ENCODE measurements at places on chromosomes 2 and 18.

DNA sequence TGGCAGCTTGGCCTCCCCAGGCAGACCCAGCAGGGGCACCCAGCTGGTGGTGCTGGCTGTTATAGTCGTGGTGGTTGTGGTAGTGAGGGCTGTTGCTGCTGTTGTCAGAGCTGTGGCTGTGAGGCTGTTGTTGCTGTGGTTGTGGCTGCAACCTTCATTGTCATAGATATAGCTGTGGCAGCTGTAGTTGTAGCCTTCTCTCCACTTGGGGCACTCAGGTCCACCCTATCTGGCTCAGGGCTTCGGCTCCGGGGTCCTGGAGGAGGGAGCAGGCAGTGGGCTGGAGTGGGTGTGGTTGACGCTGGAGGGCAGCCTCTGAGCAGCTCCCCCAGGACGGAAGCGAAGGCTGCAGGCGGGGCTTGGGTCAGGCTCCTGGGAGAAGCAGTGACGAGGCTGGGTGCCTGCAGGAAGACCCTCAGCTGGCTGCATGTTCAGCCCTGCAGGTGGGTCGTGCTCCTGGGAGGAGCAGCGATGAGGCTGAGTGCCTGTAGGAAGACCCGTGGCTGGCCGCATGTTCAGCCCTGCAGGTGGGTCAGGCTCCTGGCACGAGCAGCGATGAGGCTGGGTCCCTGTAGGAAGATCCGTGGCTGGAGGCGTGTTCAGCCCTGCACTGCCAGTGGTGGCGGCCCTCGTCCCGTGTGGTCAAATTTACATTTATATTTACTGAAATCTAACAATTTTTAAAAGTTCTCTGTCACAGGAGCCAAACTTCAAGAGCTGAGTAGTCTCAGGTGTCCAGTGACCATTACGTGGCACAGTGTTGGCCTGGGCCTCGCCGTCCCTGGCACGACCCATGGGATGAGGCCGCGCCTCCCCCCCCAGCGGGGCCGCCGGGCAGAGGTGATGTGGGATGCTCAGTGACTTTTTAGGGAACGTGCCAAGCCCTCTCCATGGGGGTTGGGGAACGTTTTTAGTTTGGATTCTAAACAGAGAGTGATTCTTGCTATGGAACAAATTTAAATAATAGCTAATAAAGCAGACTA is 79.2 kb upstream of the PXDN start:
- no peak for DNase-seq

DNA sequence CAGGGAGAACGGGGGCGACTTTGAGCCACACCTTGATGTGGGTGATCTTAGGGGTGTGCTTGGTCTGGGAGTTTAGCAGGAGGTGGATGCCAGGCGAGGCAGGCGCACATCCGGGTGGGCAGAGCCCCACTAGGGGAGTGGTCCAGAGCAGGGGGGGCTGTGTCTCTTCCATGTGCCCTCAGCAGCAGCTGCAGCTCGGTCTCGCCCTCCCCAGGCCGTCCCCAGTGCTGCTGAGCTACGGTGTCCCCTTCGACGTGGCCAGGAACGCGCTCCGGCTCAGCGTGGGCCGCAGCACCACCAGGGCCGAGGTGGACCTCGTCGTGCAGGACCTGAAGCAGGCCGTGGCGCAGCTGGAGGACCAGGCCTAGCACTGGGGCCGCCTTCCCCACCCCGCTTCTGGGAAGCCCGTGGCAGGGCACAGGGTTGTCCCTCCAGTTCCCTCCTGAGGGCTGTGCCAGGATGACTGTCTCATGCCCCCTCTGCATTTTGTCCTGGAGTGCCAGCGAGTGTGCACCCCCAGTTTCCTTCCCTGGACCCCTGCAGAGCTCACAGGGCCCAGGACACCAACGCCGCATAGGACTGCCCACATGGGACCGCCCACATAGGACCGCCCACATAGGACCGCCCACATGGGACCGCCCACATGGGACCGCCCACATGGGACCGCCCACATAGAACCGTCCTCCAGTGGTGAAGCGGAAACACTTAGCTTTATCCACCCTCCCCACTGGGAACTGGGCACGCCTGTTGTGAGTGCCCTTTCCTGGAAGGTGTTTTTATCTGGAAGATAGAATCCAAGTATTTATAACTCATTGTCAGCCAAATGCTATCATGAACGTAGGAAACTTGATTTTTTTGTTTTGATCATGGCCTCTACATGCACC is 1.9 kb upstream of the ESPNL start:
- no peak for DNase-seq

GRCh38 chr18:14945286-14945685 is 197.3 kb downstream of the ANKRD30B start:
- DNase-seq: no peak

- no peak for DNase-seq
These were observed 13.2 kb downstream of the TXNDC2 start for GRCh38 chr18:9898792-9899549.
